ENCODE measurements at places on chromosomes 2 and 18. TPM values are rescaled to one million over a fixed set of nuclear protein-coding genes. Genes with fewer than 3 reads are reported as not detected.

DNA sequence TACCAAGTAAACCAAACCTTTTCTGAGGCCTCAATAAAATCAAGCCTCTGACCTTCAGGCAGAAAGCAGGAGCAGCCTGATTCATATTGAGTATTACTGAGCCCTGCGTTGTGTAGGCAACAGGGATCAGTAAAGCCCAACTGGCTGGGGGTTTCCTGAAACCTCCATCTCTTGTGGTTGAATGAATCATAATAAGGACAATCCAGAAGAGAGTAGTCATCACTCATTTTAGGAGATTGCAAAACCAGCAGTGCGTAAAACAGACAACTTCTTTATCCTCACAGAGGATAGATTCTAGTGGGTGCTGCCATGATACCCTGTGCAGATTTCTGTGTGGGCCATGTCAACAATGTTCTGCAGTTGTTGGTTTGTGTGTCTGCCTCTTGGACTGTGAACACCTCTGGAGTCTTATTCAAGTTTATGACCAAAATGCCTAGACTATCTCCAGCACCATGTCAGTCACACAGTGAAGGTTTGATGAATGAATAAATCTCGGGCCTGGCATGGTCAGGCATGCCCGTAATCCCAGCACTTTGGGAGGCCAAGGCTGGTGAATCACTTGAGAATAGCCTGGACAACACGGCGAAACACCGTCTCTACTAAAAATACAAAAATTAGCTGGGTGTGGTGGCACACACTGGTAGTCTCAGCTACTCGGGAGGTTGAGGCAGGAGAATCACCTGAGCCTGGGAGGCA is 51.8 kb upstream of the RAB27B start:
- DNase-seq = no peak

DNA sequence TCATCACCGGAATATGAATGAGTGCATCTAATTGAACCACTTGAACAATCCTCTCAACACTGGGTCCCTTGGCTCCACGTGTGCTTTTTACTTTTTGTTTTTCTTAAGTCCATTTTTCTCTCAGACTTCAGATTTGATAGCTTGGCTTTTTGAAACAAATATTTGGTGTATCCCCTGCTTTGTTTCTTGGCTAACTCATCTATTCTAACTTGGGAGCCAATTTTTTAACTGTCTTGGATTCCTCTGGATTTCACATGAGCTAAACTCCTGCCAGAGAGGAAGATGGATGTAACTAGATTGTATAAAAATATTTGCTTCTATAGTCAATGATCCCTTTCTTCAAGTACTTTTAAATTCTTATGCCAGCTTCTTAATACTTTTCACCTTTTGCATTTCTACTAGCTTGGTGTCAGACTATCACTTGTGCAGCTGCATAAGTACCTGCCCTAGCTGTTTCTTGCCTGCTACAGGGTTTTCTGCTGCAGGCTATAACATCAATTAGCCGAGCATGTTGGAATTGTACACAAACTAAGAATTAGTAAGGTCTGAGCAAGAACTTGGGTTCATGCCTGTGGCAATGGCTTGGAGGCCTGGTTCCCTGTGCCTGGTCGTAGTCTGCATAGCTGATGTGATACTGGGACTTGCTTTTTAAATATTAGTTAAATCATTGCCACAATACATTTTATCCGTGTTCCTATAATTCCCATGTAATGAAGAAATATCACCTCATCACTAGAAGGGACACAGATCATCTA is 281.5 kb downstream of the EN1 start:
- no peak for DNase-seq

Gene AP1S3
- polyA plus RNA-seq = 0.11 TPM

Gene IL1A
- polyA plus RNA-seq = not detected

DNA sequence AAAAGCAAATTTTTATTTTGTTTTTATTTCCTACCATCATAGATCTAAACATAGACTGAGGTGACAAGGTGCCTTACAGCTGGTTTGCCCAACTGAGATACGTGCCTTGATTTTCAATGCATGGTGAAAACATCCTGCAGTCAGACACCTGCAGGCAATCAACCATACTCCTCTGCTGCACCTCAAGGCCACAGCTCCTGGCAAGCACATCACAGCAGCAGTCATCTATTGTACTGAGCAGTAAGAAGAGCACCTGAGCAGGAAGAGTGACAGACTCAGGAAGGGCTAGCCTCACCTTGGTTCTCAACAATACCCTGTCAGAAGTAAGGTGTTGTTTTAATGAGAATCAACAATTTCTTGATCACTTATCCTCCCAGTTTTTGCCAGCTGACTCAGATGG is 1206.8 kb upstream of the NRXN1 start:
- DNase-seq = no peak

DNA sequence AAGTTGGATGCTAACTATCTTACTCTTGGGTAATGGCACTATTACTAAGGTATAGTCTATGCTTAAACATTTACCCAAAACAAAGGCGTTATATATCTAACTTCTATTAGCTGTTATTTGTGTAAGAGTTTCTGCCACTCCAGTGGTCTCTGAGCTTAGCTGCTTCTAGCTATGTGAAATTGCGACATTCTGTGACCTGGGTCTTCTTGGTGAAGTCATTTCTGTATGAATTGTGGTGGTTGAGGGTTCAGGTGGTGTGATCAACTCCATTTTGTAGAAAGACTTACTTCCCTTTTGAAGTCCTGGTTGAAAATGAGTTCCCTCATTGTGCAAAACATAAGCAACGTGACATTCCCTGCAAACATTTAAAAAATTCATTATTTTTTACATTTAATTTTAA is 221.6 kb downstream of the PIK3C3 start:
- no peak for DNase-seq

DNA sequence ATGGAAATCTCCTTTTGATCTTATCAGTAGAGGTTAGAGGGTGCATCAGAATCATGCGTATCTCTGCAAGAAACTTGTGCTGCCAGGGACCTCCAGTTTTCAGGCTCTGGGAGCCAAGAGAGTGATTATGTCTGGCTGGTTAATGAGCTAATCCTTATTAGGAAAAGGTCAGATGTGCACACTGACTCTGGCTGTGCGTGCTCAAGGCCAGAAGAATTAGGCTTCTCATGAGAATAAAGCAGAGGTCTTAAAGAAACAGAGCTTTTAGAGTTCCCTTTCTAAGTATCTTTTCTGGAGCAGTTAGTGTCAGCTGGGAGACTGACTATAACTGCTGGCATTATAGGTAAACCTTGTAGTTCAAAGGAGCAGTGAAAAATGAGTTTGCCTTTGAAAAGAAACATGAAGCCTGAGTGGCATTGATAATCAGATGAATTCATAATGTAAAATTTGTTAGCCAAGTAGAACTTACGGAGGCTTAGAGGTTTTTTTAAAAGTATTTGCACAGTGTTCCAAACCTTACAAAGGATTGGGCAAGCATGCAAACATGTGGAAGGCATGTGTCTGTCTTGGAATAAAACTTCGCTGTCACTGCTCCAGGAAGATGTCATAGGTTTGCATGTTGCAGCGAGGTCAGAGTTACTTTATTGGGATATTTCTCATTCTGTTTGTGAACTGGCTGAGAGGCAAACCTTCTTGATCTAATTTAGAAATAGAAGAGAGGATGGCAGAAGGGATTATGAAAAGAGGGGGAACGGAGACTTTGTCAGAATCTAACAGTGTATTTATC is 151.7 kb downstream of the ARHGAP28 start:
- no peak for DNase-seq

Gene UCN
- polyA plus RNA-seq = 1.4 TPM

- DNase-seq = no peak
These were observed 147.4 kb upstream of the GPC1 start for GRCh38 chr2:240288087-240288521.

Gene PLGLB1
- polyA plus RNA-seq = 2.2 TPM

DNA sequence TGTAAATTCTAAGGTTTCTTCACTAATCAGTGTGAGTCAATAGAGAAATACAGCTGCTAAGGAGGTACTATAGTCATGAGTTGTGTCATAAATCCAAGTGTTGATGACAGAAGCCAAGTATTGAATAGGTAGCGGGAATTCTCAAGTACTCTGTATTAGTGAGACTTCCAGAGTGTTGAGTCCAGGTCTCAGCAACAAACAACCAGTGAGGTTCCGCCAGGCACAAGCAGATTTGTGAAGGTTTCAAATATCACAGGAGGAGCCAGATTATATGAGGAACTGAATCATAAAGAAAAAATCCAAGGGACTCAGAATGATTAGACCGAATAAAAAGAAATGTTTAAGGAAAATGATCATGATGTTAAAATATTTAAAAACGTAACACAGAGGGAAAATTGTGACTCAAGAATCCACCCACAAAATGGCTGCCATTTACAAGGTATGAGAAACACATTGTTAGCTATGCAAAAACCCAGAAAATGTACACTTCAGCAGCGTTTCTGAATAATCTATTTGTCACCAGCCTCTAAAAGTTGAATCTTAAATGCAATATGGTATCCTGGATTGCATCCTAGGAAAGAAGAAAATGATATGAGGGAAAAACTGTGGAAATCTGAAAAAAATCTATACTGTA is 27.3 kb upstream of the EVA1A start:
- DNase-seq = no peak

GRCh38 chr2:145797692-145798091 is 1277.8 kb upstream of the ZEB2 start:
- DNase-seq = no peak

Gene LDLRAD4
- 14.6 TPM for polyA plus RNA-seq

Gene CXCR1
- polyA plus RNA-seq = 0.22 TPM

Gene SLC11A1
- polyA plus RNA-seq = 4.5 TPM

- no peak for DNase-seq
These were observed 56.8 kb downstream of the POLR1A start for GRCh38 chr2:86048888-86049287.

GRCh38 chr2:23628926-23629771 is 244.2 kb downstream of the KLHL29 start:
- peak; percentile 44 for DNase-seq

Gene CEP68
- polyA plus RNA-seq = 6.5 TPM

Gene HRH4
- polyA plus RNA-seq = not detected
